ENCODE measurements at places on chromosomes 7 and 10.

- H3K27ac ChIP-seq: no peak overlapping the region
- peaks cover 48% of the 10 kb centered on the region for H3K27me3 ChIP-seq
- no peak for DNase-seq
- peaks cover 3% of the 10 kb centered on the region for H3K36me3 ChIP-seq
- H3K4me3 ChIP-seq: no peak overlapping the region
- no peaks in the 10 kb centered on the region for H3K4me1 ChIP-seq
Measured at GRCh38 chr10:132827861-132828539, 42.1 kb upstream of the NKX6-2 start.

- H3K27me3 ChIP-seq: peaks cover 1% of the 10 kb centered on the region
- H3K27ac ChIP-seq: no peak overlapping the region
- H3K4me3 ChIP-seq: no peak overlapping the region
- DNase-seq: no peak
- H3K36me3 ChIP-seq: no peaks in the 10 kb centered on the region
Measured at GRCh38 chr7:126302639-126303038, 950.1 kb downstream of the GRM8 start.

- no peaks in the 10 kb centered on the region for H3K36me3 ChIP-seq
- H3K27ac ChIP-seq: no peak overlapping the region
- H3K27me3 ChIP-seq: no peaks in the 10 kb centered on the region
- peaks cover 8% of the 10 kb centered on the region for H3K4me1 ChIP-seq
- peak; percentile 35 for DNase-seq
- H3K4me3 ChIP-seq: no peak overlapping the region
Measured at GRCh38 chr7:921581-922333, 32.7 kb downstream of the ADAP1 start.

- H3K27me3 ChIP-seq: no peaks in the 10 kb centered on the region
- H3K36me3 ChIP-seq: peaks cover 17% of the 10 kb centered on the region
- DNase-seq: no peak
- peaks cover 2% of the 10 kb centered on the region for H3K4me1 ChIP-seq
- no peak overlapping the region for H3K27ac ChIP-seq
- no peak overlapping the region for H3K4me3 ChIP-seq
Measured at GRCh38 chr7:92259610-92260247, 14.0 kb downstream of the ANKIB1 start.

DNA sequence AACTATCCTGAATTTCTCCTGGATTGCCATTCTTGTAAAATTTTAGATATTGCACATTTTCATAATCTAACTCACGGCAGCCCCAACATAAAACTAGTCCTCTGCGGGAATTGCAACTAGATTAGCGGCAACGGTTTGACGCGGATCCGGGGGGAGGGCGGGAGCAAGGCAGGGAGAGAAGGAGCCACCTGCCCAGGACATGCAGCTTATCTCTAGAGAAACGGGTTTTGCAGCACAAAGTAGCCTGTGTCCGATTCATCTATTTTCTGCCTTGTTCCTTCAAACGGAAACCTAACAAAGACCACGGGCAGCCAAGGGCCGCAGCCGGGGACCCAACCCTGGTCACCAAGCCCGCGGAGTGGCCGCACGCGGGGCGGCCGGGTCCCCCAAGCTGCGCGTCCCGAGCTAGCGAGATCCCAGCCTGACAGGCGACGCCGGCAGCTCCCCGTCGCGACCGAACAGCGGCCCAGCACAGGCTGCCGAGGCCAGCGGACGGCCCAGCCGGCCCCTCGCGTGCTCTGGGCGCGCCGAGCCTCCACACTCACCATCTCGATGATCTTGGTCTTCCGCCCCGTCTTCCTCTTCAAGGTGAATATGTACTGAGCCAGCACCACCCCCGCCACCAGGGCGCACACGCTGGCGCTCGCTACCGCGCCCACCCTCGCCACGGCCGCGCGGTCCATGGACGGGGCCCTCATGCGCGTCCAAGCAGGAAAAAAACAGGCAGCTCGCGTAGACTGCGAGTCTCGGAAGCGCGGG, at the start of gene NT5C3A:
Gene NT5C3A, minus strand, starts transcription at position 754 of the 759 bp plus-strand sequence. Its CDS starts 71 bp downstream, at position 683.
- H3K27me3 ChIP-seq: no peaks in the 10 kb centered on the region
- H3K4me3 ChIP-seq: peak within 1 kb of the TSS; percentile 89
- peaks cover 19% of the 10 kb centered on the region for H3K36me3 ChIP-seq
- peak; percentile 30 for DNase-seq
- H3K4me1 ChIP-seq: peaks cover 38% of the 10 kb centered on the region

DNA sequence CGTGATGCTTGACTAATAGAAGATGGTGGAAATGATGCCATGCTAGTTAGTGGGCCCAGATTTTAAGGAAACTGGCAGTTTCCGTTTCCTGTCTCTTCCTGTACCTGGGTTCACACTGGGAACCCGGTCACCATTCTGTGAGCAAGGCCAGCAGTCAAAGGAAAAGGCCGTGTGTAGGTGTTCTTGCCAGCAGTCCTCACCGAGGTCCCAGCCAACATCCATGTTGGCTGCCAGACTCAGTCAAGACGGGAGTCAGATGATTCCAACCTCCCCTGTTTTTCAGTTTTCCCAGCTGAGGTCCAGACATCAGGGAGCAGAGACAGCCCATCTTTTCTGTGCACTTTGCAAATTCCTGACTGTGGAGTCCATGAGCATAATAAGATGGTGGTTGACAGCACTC, 15.2 kb upstream of the PILRB start:
- H3K27me3 ChIP-seq: no peaks in the 10 kb centered on the region
- H3K27ac ChIP-seq: no peak overlapping the region

DNA sequence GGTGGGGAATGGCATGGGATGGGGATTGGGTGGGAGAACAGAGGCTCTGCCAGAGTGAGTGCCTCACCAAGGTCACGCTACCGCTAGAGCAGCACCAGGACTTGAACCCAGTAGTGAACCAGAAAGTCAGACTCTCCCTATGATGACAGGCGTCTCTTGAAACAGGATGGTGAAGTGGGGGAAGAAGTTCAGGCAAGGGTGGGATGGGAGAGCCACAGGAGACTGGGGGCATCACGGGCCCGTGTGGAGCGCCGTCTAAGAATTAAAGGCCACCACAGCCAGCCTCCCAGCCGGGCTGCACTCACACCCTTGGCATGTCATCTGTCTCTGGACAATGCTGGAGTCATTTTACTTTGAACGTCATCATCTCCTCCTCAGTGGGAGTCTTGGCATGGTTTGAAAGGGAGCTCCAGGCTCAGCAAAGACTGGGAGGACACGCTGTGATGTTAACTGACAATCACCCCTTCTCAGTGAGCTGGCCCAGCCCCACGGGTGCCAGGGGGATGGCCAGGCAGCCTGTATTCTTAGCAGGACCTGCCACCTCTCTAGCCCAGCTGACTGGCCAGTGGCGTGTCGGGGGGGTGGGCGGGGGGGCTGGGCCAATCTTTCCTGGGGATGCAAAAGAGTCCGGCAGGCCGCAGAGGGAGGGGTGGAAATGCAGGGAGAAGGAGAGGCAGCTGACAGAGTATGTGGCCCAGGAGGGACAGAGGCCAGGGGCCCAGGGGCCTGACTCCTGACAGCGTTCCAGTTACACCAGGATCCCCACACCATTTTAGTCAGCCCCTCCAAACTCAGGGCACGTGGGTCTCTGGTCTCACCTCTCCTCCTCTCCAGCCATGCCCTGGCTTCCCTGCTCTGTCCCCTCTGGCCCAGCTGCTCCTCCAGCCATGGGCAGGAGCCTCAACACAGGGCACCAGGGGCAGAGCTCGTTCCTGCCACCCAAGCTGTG, 96.2 kb downstream of the VOPP1 start:
- no peaks in the 10 kb centered on the region for H3K27me3 ChIP-seq
- H3K4me3 ChIP-seq: no peak overlapping the region
- H3K4me1 ChIP-seq: no peaks in the 10 kb centered on the region
- DNase-seq: no peak
- H3K36me3 ChIP-seq: no peaks in the 10 kb centered on the region
- H3K27ac ChIP-seq: no peak overlapping the region

GRCh38 chr10:118106426-118106825, 59.7 kb upstream of the RAB11FIP2 start:
- H3K27ac ChIP-seq: no peak overlapping the region
- no peak overlapping the region for H3K4me3 ChIP-seq
- H3K36me3 ChIP-seq: no peaks in the 10 kb centered on the region
- H3K4me1 ChIP-seq: peaks cover 23% of the 10 kb centered on the region

DNA sequence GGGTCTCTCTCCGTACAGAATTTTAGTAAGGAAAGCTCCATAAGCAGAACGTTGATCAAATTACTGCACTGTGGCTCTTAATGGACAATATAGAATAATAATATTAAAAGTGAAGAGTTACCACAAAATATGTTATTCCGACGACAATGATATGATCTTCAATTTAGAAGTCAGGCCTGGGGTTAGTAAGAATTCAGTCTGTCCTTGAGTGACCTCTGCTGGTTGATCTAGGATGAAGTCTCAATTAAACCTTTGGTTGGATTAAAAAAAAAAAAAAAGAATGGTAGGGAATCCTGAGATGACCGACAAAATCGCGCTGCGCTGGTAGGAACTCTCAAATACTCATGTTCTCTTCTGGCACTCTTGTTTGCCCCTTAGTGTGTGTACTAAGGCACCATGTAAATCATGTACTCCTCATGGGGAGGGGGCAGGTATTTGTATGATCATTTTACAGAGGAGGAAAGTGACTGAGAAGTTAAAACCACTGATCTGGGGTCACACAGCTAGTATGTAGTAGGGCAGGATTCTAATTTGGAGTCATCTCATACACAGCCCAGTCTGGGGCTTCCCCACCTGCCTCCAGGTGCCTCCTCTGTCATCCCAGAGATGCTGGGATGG, 161.3 kb upstream of the NPVF start:
- no peaks in the 10 kb centered on the region for H3K36me3 ChIP-seq
- H3K27me3 ChIP-seq: peaks cover 18% of the 10 kb centered on the region
- H3K27ac ChIP-seq: no peak overlapping the region
- no peak overlapping the region for H3K4me3 ChIP-seq
- DNase-seq: no peak

DNA sequence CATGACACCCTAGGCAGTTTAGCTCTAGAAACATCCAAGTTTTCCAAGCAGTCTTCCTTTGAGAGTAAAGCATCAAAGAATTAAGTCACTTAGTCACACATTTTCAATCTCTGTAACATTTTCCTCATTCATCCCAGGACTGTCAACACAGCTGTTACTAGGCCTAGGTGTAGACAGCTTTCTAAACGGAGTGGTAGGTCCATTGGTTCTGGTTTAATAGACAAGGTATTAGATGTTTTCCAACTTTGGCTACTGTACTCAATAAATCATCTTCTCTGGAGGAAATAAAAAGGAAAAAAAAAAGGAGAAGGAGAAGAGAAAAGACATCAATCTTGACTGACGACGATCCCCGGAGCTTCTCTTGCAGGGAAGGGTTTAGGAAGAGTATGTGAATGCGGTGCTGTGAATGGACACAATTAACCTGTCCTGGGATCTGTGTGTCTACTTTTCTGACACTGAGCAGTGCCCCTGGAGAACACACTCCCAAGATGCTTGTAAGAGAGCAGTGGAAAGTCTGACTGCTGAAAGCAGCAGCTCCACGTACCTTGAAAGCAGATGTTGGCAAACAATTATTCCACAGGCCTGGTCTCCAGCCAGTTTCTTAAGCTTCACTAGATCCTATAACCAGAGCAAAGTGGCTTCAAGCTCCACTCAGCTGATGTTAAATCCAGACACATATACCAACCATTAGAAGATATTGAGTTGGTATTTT, 59.1 kb downstream of the CXCL12 start:
- H3K36me3 ChIP-seq: no peaks in the 10 kb centered on the region
- H3K4me3 ChIP-seq: no peak overlapping the region
- H3K27ac ChIP-seq: no peak overlapping the region
- H3K27me3 ChIP-seq: peaks cover 23% of the 10 kb centered on the region
- no peak for DNase-seq
- H3K4me1 ChIP-seq: peaks cover 12% of the 10 kb centered on the region

DNA sequence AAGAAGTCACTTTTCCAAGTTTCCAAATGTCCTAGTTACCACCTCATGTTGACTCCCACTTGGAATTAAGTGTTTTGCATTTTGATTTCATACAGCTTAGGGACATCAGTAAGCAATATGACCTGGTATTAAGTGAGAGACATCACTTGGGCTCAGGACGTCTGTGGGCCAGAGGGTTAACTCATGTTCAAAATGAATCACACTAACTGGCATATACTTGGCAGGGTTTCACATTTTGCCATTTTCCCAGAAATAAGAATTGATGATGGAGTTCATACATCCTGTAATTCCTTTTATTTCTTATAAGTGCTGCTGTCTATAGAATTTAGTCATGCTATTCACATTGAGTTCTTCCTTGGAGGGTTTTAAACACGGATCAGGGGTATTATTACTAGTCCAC, 516.5 kb downstream of the PHTF2 start:
- no peak for DNase-seq
- H3K27me3 ChIP-seq: peaks cover 7% of the 10 kb centered on the region
- H3K36me3 ChIP-seq: peaks cover 1% of the 10 kb centered on the region
- no peak overlapping the region for H3K27ac ChIP-seq
- no peak overlapping the region for H3K4me3 ChIP-seq

GRCh38 chr7:104252409-104253134, 44.8 kb upstream of the ORC5 start:
- no peak overlapping the region for H3K4me3 ChIP-seq
- peaks cover 11% of the 10 kb centered on the region for H3K27me3 ChIP-seq
- no peak overlapping the region for H3K27ac ChIP-seq
- H3K4me1 ChIP-seq: no peaks in the 10 kb centered on the region
- no peaks in the 10 kb centered on the region for H3K36me3 ChIP-seq

DNA sequence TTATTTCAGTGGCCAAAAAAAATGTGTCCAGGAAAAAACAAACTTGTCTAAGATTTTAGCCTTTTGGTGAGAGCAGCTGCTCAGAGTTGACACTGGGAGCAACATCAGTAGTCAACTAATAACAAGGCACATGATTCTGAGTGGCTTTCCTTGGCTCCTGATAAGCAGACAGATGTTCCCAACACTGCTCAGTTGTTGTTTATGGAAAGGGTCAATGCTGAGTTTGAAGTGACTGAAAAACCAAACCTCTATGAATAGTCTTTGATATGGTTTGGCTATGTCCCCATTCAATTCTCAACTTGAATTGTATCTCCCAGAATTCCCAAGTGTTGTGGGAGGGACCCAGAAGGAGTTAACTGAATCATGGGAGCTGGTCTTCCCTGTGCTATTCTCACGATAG, 12.3 kb downstream of the DYDC1 start:
- H3K4me1 ChIP-seq: no peaks in the 10 kb centered on the region
- no peak overlapping the region for H3K4me3 ChIP-seq
- peaks cover 3% of the 10 kb centered on the region for H3K27me3 ChIP-seq

GRCh38 chr10:96651998-96652431, 65.2 kb upstream of the TM9SF3 start:
- no peak for DNase-seq
- no peak overlapping the region for H3K27ac ChIP-seq
- no peaks in the 10 kb centered on the region for H3K4me1 ChIP-seq
- H3K27me3 ChIP-seq: peaks cover 19% of the 10 kb centered on the region
- H3K36me3 ChIP-seq: no peaks in the 10 kb centered on the region
- H3K4me3 ChIP-seq: no peak overlapping the region

DNA sequence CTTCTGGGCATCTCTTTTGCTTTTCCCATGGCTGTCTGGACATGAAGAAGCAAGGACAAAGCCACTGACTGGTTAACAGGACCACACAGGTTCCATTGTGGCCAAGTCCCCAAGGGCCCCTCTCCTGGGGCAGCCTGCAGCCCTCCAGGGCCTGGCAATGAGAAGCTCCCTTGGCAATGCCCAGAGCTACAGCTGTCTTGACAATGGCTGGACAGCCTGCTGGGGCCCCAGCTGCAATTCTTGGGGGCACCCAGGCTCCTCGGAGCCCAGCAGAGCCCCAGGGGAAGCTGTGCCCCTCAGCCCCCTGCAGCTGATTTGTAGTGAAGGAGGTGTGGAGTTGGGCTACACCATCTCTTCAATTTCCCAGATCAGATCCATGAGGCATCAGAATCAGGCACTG, 384.9 kb upstream of the PODXL start:
- no peaks in the 10 kb centered on the region for H3K4me1 ChIP-seq
- no peak overlapping the region for H3K27ac ChIP-seq
- peaks cover 87% of the 10 kb centered on the region for H3K27me3 ChIP-seq
- no peak overlapping the region for H3K4me3 ChIP-seq
